ENCODE measurements at places on chromosomes 2 and 18. TPM values are rescaled to one million over a fixed set of nuclear protein-coding genes. Genes with fewer than 3 reads are reported as not detected.

STARD6 gene
- total RNA-seq = not detected

ZFAND2B gene
- total RNA-seq = 74.3 TPM

METTL4 gene
- 5.4 TPM for total RNA-seq

FEV gene
- not detected for total RNA-seq

GCG gene
- total RNA-seq = not detected

MAL gene
- 56.0 TPM for total RNA-seq

ANAPC1 gene
- 39.6 TPM for total RNA-seq

ACTG2 gene
- total RNA-seq = not detected

CAPN13 gene
- not detected for total RNA-seq

MC5R gene
- not detected for total RNA-seq

MEIS1 gene
- not detected for total RNA-seq

PLEKHA3 gene
- 27.6 TPM for total RNA-seq

SLC5A7 gene
- not detected for total RNA-seq

CD8A gene
- 503 TPM for total RNA-seq

ANKRD30BL gene
- total RNA-seq = not detected

AOX1 gene
- not detected for total RNA-seq

CNDP1 gene
- 0.22 TPM for total RNA-seq

UGT1A4 gene
- not detected for total RNA-seq

All from CD8-positive, alpha-beta T cell (primary cell).